ENCODE measurements at places on chromosomes 1 and 21.

DNA sequence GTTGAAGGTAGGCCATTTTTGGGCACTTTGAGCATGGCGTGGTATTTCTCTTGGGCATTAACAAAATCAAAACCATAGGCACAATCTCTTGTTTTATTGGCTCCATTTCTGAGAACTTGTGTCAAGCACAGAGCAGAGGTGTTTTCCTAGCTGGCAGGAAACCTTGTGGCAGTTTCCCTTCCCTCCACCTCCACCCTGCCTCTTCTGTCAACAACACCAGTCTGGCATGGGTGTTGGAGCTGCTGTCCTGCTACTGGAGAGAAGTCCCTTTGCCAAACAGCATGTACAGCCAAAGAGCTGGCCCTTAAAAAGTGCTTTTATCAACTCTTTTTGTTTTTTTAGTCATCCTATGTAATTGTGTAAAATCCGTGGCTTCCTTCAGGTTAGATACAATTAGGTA is 16.0 kb downstream of the ATP1A1 start:
- no peak for DNase-seq

DNA sequence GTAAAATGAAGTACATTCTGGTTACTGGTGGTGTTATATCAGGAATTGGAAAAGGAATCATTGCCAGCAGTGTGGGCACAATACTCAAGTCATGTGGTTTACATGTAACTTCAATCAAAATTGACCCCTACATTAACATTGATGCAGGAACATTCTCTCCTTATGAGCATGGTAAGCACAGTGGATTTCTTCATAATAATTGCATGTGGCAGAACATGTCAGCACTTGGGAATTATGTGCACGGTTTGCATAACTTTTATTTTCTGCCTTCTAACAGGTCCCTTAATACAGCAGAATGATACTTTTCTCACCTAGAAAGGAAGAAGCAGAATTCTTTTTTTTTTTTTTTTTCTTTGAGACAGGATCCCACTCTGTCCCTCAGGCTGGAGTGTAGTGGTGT is 3.8 kb downstream of the CTPS1 start:
- no peak for DNase-seq

DNA sequence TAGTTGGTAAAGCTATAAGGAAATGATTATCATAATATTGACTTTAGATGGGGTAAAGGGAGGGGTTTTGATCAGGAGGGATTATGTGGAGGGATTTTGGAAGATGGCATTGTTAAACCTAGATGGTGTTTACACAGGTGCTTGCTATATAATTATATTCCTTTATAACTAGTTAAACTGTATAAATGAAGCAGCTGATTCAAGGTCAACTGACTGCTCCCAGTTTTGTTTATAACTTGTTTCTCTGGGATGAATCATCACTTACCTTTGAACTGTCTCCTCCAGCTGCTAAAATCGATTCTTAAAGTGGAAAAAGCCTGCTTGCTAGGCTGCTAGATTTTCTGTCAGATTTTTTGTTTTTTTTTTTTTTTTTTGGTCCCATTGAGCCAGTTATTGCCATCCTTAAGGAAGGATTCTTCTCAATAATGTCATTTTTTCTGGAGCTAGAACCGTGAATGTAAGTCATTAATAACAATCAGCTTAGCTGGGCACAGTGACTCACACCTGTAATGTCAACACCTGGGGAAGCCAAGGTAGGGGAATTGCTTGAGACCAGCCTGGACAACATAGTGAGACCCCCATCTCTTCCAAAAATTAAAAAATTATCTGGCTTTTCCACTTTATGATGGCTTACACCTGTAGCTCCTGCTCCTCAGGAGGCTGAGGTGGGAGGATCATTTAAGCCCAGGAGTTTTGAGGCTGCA is 153.2 kb downstream of the PIK3R3 start:
- no peak for DNase-seq

- no peak for DNase-seq
Measured at GRCh38 chr1:226082959-226083301, 20.4 kb downstream of the H3-3A start.

GRCh38 chr1:45266151-45266801 is 59.9 kb upstream of the ZSWIM5 start:
- DNase-seq = no peak

DNA sequence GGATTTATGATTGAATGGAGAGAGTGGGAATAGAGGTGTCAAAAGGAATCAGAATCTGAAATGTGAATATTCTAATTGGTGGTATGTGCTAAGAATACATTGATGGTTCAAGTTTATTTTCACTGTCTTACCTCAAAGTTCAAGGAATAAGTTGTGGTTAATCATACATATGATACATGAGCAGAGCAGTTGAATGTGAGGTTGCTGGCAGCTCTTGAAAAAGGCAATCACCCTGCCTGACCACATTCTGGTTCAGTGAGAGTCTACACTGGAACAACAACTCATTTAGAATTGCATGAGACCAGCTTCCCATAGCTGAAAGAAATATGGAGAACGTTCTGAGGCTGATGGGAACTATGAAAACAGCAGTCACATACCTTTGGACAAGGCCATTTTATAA is 68.3 kb upstream of the ARHGAP29 start:
- no peak for DNase-seq

- DNase-seq = no peak
Measured at GRCh38 chr1:91792489-91793071, 93.4 kb downstream of the TGFBR3 start.

DNA sequence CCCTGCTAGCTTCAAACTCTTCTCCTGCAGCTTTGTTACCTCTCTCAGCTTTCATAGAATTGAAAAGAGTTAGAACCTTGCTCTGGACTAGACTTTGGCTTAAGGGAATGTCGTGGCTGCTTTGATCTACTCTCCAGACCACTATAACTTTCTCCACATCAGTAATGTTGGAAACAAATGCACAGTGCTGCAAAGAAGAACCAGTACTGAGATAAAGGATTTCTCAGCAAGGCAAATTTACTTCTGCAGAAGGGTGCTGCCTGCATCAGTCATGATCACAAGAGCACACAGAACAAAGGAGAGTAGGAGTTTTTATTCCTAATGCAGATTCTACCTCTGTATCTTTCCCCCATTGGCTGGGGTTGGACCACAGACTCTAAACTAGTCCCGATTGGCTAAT is 621.6 kb upstream of the CHRM3 start:
- DNase-seq = no peak

- no peak for DNase-seq
Measured at GRCh38 chr1:106603616-106604015, 452.9 kb upstream of the PRMT6 start.
